MM.1S (cell line): ENCODE measurements at places on chromosomes 3 and 15.

- DNase-seq = no peak
Measured at GRCh38 chr15:99478977-99479376, 86.8 kb upstream of the MEF2A start.

DNA sequence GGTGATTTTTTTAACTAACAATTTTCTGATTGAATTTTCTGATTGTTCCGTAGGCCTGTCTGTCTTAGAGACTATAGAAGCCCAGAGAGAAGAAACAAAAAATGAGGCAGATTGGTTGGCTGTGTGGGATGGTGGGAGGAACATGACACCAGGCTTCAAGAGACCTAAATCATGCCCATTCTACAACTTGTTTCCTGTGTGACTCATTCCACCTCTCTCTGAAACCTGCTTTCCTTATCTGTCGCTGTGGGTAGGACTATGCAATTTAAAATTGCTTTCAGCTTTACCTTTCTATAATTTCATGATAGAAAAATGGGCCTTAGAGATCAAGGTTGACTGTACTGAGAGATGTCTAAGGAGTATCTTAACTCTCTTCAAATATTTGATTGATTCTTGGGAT, 44.5 kb downstream of the OXNAD1 start:
- peak; percentile 24 for DNase-seq

DNA sequence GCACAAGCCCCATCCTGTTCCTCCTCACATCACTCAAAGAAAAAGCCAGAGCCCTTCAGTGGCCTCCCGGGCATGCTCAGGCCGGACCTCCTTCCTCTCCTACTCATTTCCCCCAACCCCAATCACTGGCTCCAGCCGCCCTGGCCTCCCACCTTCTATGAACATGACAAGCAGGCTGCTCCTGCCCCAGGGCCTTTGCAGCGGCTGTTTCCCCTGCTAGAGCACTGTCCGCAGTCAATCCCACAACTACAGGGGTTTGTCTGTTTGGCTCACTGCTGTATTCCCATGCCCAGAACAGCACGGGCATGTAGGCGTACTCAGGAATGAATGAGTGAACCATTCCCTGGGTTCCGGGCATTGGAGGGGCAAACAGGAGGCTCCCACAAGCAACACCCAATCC, 139.8 kb upstream of the PRR20G start:
- no peak for DNase-seq

- no peak for DNase-seq
Measured at GRCh38 chr3:131216801-131217200, 164.8 kb upstream of the NUDT16 start.

DNA sequence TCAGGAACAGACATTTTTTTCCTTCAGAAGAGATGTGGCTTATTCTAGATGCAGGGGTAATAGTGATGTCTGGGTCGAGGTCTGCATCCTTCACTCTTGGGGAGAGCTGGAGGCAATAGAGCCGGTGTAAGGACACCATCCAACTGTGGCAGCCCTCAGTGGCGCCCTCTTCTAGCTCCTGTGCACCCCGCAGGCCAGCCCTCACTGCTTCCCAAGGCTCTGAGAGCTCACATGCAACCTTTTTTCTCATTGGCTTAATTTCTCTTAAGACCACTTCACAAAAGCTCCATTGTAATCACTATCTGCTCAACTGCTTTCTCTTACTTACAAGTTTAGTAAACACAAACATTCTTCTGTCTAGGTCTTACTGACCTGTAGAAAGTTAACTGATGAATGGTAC, 3.9 kb upstream of the VPS8 start:
- DNase-seq = no peak

GRCh38 chr3:188088948-188089685, 64.8 kb upstream of the LPP start:
- DNase-seq = no peak

DNA sequence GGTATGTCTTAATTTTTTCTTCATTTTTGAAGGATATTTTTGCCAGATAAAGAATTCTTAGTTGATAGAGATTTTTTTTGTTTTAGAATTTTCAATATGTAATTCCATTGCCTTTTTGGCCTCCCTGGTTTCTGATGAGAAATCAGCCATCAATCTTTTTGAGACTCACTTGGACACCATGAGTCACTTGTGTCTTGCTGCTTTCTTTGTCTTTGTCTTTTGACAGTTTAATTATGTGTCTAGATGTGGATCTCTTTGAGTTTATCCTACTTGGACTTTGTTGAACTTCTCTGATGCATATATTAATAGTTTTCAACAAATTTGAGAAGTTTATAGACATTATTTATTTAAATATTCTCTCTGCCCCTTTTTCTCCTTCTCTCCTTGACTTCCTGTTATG, 34.7 kb upstream of the AQP9 start:
- DNase-seq = no peak

DNA sequence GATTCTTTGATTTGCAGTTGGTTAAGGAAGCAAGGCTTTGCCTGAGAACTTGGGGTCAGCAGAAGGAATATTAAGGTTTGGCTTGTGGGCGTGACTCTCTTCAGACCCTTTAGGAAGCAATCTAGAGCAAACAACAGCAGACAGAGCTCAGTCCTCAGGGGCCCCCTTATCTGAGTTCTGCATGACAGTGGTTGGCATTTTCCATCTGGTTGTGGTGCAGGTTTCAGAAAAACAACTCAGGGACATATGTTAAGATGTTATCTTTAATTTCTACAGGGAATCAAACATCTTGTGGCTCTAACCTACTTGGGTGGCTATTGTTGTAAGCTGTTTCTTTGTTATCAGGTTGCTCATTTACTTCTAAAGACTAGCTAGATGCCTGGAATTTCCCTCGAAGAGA, 141.4 kb downstream of the VPS8 start:
- DNase-seq = no peak

DNA sequence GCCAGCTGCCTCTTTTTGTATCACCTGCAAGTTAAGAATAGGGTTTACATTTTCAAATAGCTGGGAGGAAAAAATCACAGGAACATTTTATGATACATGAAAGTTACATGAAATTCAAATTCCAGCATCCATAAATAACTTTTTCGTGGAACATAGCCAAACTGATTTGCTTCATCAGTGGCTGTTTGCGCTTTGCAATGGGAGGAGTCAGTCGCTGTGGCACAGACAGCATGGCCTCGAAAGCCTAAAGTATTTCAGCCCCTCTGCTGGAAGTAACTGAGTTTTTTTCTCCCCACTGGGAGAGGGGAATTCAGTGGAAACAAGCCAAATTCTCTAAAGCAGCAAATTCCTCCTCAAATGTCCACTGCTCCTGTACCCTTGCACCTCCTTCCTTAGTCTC, 271.9 kb downstream of the SUCLG2 start:
- DNase-seq = no peak

DNA sequence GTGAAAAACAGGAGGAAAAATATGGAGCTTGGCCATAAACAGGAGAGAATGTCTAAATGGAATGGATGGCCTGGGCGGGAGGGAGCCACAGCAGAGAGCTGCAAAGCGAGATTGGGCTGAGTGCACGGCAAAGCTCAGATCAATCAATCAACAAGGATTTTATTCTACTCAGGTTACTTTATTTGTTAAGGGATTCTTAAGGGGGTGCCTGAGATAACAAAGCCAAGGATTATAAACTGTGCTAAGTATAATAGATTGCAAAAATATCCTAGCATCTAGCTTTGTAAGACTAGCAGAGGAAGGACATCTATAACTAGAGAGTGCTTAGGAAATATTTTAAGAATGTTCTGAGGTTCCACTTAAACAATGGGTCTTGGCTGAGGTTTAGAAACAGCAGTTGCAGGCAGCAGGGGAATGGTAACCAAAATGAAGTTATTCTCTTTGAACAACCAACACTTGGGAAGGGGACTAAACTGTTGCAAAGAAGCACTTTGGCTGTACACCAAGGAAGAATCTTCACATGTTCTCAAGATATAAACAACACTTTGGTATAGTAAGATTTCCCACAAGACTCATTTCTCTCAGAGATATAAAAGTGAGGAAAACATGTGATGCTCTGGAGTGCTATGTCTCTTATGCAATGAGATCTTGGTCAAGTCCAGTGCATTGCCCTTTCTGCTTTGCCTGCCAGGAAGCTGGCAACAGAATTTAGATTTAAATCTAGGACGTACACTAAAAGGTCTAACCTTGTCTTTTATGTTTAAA, 35.5 kb downstream of the TMEM212 start:
- DNase-seq = no peak

- no peak for DNase-seq
Measured at GRCh38 chr3:129032716-129033115, 27.9 kb upstream of the GP9 start.

DNA sequence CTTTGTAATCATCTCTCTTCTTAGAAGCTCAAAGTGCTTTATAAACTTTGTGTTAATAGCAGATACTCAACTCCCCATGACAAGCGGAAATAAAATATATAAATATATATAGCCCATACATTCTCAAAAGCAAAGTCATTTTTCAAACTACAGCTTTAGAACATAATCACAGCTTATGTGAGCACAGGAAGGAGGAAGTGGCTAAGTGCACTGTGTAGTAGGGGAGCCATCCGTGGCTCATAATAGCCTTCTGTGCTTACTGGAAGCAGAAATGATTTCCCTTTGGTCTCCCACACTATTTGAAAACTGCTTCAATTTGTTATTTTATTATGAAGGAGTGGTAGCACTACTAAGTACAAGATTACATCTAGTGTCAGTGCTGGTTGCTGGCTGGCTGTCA, 151.4 kb upstream of the ARL6 start:
- no peak for DNase-seq

DNA sequence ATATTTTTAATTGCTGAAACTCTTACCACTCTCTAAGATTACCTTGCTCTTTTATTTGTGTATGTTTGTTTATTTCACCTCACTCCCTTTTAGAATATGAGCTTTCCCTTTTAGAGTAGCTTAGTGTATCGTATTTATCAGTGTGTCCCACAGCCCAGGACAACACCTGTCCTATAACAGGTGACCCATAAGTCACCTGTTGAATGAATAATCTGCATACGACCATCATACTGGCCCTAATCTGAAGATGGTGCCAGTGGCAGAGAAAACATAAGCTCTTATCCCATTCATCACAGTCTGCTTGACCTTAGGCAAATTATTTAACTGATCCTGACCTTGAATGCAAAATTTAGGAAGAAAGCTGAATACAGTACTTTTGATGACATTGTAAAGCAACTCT, 254.6 kb upstream of the NR2F2 start:
- DNase-seq = no peak

DNA sequence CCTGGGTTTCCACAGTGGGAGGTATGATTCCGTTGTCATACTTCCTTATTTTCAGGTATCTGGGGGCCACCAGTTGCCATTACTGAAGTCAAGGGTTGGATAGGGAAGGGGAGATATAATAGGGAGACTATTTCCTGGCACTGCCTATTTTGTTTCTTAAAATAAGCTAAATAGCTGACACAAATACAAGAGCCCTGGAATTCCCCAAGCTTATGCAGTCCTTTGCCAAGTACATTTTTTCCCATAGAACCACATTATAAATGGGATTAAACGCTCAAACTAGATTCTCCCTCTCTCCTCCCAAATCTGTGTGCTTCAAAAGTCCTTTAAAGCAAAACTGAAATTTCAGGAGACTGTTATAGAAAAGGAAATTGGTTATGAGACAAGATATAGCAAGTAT, 68.7 kb downstream of the AP4E1 start:
- no peak for DNase-seq

DNA sequence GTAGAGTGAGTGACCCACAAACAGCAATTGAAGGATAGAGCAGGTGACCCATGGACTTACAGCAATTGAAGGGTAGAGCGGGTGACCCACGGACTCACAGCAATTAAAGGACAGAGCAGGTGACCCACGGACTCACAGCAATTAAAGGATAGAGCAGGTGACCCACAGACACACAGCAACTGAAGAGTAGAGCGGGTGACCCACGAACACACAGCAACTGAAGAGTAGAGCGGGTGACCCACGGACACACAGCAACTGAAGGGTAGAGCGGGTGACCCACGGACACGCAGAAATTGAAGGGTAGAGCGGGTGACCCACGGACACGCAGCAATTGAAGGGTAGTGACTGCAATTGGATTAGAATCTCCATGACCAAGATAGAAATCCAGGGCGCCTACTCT, 9.8 kb upstream of the TNK2 start:
- DNase-seq = no peak

DNA sequence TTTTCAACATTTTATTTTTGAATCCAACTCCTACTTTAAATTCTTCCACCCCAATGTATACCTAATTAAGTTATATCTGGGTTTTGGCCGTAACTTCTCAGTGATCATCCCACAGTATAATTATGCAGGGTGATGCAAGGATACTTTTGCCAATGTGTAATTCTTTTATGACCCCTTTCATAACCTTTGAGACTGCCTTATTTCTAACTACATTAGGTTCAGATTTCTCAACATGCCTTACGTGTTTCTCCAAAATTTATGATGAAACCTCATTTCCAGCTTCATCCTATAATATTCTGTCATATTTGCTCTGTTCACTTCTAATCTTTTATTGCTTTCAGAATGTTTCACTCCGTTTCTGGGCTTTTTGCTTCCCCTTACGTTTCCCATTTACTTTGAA, 1229.6 kb upstream of the ALCAM start:
- no peak for DNase-seq

GRCh38 chr15:67156834-67157233, 91.4 kb downstream of the SMAD3 start:
- no peak for DNase-seq

DNA sequence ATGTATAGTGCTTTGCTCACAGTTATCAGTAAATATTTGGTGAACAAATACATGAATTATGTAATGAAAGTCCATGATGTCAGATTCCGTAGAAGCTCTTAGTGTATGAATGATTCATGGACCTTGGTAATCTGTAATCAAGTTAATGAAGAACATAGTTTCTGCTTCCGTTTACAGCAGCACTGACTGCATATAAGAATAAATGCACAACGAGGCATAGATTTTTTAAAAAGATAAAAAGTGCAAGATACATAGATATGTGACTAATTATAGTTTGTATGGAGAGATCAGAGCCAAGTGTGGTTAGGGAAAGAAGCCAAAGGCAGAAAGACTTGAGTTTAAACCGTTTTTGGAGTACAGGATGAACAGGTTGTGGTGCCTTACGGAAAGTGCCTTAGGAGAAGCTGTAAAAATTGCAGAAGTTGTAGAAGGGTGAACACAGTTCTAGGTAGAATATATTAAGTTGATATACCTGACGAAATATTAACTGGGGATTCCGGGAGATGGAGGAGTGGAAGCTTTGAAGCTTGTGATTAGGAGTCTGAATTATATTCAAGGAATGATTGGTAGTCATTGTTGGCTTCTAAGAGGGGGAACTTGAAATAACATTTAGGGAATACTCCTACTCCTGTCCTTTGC, 293.1 kb downstream of the NLGN1 start:
- DNase-seq = no peak

DNA sequence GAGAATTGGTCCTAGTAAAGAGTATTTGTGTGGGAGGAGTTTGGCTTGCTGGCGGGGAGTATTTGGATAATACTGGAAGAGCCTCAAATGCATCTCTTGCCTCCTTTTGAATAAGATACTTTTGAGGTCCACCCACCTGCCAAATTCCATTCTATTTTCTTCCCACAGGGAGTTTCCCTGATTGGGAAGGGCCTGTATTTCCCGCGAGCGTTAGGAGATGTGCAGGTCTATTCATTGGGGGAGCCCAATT, 406 bp upstream of the RASA2 start:
- DNase-seq = no peak
